ENCODE measurements at places on chromosomes 13 and 19.

GRCh38 chr13:33509642-33510229 is 224.2 kb upstream of the STARD13 start:
- no peak for DNase-seq

DNA sequence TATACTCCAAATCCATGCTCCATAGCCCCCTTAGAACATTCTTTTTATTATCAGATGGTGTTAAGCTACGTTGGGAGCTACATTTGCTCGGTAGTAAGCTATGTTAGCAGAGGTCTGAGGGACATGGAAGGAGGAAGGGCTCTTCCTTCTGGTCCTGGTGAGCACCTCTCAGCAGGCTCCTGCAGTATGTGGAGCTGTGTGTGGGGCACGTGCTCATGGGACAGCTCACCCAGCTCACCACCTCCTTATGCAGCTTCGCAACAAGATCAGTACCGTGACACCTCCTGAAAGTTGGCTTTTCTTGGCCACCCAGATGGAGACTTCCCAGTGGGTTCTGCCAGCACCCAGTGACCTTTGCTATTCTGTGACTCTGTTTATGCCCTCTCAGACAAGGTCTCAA is 400.5 kb upstream of the SLC10A2 start:
- no peak for DNase-seq

DNA sequence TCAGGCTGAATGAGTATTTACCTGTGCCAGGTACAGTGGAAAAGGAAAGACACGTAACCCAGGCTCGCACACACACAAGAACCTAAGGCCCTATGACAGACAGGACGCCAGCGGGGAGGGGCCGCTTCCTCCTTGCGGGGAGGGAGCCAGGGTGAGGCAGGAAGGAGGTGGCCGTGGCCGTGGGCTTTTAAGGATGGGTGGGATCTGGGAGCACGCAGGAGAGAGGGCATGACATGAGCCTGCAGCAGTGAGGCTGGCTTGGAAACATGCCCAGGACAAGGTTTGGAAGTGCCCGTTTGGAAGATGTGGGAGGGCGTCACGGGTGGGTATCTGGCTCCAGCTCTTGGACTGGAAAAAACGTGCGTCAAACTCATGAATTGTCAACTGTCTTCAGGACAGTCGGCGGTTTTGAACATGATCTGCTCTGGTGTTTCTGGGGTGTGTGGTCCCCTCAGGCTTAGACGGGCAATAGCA is 20.1 kb downstream of the SH3GL1 start:
- DNase-seq: peak; percentile 66

DNA sequence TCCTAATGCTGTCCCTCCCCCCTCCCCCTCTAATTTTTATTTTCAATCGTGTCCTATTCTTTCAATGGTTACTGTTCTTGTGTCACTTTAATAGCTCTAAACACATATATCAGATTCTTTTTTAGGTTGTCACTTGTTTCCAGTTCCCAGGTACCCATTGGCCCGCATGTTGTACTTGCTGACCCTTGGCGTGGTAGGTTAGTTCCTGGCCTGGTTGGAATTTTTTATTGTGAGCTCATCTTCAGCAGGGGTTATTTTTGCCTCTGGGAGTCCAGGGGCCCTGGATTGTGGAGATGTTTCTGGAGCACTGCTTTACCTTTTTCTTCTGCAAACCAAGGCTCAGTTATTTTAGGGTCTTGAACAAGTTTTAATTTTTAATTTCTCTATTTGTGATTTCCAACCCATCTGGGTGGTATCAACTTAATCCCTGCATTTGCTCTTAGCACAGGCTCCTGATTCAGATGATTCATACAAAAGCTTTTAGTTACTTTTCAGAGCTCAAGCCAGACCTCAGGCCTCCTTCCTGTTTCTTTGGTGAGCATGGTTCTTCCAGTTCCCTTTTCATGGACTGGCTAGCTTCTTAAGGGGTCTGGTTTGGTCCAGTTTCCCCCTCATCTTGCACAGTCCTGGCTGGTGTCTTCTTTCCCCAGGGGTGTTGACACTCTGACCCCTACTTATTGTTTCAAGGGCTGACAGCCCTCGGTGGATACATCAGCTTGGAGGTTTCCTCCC is 220.5 kb downstream of the TM9SF2 start:
- peak; percentile 57 for DNase-seq

GRCh38 chr19:54155694-54156093 is 3.8 kb downstream of the LENG1 start:
- no peak for DNase-seq

DNA sequence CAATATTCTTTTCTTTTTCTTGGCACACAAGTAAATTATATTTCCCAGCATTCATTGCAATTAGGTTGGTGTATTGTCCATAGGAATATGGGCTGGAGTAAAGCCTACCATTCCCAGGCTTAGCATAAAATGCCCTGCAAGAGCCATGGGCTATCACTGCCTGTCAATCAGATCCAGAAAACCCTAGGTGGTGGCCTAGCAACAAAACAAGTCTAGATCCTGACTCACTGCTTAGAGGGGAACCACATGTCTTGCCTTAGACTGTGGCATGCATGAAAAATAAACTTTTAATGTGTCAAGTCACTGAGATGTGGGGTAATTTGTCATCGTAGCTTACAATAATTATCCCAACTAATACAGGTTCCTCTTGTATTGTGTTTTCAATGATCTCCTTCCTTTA is 16.2 kb downstream of the SOX21 start:
- no peak for DNase-seq

- no peak for DNase-seq
These were observed at the start of gene DOCK9 for GRCh38 chr13:98977568-98978265. Gene DOCK9, minus strand, starts transcription at chr13:98978064. Its CDS starts 155 bp downstream, at chr13:98977909.

GRCh38 chr19:45939792-45940514 is 25.4 kb upstream of the NANOS2 start:
- DNase-seq: no peak

DNA sequence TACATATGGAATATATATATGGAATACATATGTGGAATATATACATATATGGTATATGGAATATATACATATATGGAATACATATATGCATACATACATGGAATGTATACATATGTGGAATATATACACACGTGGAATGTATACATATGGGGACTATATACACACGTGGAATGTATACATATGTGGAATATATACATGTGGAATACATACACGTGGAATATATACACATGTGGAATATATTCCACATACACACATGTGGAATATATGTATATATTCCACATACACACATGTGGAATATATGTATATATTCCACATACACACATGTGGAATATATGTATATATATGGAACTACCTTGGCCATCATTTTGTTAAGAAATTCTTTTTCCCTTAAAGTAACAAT is 31.1 kb downstream of the ZNF571 start:
- no peak for DNase-seq

- DNase-seq: no peak
These were observed 59.3 kb upstream of the WDFY2 start for GRCh38 chr13:51524829-51525566.

- DNase-seq: no peak
These were observed 27.7 kb upstream of the UBL3 start for GRCh38 chr13:29878101-29878500.

DNA sequence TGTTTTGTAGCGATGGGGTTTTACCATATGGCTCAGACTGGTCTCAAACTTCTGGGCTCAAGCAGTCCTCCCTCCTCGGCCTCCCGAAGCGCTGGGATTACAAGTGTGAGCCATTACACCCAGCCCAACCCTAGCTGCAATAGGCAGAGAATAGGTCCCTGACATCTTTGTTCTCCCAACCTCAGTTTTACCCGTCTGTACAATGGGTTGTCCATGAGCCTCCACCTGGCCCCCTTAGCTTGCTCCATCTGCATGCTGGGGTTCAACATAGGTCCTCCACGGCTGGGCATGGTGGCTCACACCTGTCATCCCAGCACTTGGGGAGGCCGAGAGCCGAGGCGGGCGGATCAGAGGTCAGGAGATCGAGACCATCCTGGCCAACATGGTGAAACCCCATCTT is 14.4 kb downstream of the NFIC start:
- DNase-seq: no peak

DNA sequence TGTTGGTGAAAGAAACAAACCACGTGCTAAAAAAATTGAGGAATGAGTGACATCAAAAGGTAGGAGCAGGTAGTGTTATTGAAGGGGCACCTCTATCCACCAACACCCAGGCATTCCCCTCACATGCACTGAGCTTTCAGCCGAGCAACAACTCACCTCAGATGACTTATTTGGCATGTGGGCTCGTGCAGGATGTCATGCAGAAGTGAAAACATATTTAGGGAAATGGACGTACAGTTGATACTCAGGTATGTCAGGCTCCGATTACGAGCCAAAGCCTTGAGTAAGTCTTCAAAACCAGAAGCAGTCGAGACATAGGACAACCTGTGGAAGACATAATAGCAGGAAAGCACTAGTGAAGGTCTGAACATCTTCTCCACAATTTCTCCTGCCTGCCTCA is 30.4 kb downstream of the NLRP11 start:
- DNase-seq: no peak

- DNase-seq: no peak
These were observed 57.5 kb upstream of the USPL1 start for GRCh38 chr13:30560212-30560611.

- DNase-seq: no peak
These were observed 144.2 kb upstream of the VSTM2B start for GRCh38 chr19:29381353-29382203.

DNA sequence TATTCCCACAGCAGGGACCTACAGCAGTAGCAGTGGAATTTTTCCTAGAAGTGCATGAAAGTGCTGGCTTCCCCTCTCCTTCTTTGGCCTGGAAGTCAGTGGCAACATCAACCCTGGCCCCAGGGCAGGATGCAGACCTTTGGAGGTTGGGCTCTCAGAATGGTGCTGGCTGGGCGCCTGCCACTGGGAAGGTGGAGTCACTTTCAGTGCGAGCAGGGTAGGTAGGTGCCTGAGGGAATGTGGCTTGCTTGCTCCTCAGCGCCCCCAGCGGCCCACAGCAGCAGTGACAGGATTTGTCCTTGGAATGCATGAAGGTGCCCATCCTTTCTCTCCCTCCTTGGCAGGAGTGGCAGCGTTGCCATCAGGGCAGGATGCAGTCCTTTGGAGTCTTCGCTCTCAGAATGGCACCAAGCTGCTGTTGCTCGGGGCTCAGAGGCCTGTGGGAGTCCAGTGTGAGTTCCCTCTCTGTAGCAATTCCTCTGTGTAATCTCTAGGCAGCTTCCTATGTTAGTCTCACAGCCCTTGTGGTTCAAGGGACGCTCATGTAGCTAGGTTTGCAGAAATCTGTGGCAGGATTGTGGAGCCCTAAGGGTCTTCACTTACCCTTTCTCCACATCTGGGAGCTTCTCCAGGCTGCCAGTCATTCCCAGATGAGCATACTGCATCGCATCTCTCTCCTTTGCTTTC is 354.4 kb upstream of the DACH1 start:
- DNase-seq: peak; percentile 55

GRCh38 chr19:1163934-1164683 is 10.0 kb downstream of the SBNO2 start:
- no peak for DNase-seq

- DNase-seq: no peak
These were observed 343.8 kb downstream of the MZT1 start for GRCh38 chr13:72383646-72384045.

DNA sequence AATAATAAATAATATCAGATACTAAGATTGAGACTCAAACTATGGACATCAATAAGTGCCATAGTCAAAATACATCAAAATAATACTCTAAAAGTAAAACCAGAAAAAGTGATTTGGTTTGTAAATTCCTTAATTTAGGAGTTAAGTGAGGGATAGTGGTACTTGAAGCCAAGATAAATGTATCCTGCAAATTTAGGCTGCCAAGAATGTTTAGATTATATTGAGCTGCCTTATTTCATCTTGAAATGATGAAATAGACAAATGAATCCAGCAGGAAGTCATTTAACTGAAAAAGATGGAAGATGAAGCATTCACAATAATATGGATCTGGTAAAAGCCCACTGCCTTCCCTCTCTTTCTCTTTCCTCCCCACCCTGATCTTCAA is 112.3 kb downstream of the LRCH1 start:
- DNase-seq: no peak

- DNase-seq: no peak
These were observed 19.4 kb downstream of the GPC5 start for GRCh38 chr13:91417660-91418325.

- DNase-seq: no peak
These were observed 2.5 kb downstream of the KPNA3 start for GRCh38 chr13:49789968-49790367.

DNA sequence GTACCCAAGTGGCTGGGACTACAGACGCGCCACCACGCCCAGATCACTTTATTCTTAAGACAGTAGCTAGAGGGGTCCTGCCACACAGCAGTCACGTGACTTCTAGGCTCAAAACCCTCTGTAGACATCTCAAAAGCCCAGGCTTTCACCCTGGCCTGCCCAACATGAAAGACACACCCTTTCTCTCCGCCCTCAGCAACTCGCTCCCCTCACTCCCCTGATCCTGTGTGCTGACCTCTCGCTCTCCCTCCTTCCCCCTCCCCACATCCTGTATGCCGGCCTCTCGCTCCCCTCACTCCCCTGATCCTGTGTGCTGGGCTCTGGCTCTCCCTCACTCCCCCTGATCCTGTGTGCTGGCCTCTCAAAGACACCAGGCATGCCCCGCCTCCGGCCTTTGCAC is 77.4 kb downstream of the SLC15A1 start:
- no peak for DNase-seq

GRCh38 chr13:78657699-78658629 is 991 bp downstream of the OBI1 start:
- peak; percentile 70 for DNase-seq

- no peak for DNase-seq
These were observed 12.6 kb downstream of the IRS2 start for GRCh38 chr13:109773786-109774185.

DNA sequence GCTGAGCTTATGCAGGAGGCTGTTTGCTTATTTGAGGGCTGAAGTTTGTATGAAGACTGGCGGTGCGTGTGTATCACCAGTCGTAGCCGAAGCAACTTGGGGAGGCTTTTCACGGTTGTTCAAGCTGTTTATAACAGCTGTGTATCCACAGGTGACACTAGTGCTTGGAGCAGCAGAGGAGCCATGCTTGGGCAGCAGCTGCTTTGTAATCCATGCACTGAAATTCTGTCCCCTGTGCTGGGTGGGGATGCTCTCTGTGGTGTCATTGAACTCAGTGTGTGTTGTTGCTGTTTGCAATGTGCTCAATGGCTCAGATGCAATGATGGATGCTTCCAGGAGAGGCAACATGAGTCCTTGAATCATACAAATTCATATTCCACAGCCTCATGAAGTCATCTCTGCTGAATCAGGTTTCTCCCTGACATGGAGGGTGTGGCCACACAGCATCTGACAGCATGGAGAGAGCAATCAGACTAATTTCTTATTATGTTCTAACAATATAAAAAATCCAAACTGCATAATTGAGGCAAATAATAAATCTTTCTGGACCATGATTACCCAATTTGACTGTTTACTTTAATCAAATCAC is 18.8 kb upstream of the GTF3A start:
- DNase-seq: no peak

DNA sequence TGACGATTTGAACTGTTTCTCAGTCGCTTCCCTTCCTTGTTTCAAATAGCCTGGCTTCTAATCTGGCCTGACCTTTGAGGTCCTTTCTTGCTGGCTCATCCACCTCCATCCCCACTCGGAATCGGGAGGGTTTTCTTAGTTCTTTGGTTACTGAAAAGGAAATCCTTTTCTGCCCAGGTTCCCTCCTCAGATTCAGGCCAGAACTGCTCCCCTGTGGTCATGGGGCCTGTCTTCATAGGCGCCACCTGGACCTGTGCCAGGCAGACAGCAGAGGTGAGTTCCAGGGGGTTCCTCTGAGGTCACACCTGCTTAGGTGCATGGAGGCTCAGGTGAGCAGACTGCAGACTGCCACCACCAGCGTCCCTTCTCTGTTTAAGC is 62.4 kb downstream of the AKAP11 start:
- DNase-seq: no peak
